ENCODE measurements at places on chromosomes 12 and 14.

DNA sequence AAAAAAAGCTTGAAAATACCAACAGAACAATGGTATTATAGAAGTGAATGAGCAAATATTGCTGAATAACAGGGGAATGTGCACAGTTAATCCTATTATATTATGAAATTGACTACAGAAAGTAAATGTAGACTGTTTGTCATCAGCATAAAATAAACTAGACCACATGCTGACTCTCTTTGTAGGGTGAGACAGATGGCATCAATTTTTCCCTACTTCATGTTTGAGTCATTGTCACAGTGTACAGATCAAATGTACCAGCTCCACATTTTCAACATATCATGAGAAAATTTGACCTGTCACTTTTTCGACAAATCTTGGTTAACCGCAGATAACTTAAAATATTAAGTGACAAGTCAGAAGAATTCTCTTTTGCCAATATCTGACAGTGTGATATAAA, 421.0 kb downstream of the RPL10L start:
- no peak for DNase-seq

- DNase-seq, result no peak
Measured at GRCh38 chr14:24072436-24072835, 1.1 kb downstream of the CPNE6 start.

DNA sequence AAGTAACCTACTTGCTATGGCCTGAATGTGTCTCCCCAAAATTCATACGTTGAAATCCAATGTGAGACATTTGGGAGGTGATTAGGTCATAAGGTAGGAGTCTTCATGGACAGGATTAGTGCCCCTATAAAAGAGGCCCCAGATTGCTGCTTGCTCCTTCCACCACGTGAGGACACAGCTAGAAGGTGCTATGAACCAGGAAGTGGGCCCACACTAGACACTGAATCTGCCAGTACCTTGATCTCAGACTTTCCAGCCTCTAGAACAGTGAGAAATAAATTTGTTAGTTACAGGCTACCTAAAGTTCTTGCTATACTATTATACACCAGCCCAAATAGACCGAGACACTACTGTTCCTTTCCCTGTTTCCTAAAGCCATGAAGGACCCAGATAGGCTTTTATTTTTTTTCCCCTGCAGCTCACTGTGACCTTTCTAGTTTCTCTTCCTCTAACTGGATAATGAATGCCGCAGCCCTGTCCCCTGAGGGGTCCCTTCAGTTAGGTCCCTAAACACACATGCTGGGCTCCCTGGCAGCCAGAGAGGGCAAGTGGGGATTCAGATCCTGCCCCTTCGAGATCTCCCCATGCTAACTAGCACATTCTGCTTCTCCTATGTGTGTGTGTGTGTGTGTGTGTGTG, 19.3 kb downstream of the SLC25A3 start:
- no peak for DNase-seq

DNA sequence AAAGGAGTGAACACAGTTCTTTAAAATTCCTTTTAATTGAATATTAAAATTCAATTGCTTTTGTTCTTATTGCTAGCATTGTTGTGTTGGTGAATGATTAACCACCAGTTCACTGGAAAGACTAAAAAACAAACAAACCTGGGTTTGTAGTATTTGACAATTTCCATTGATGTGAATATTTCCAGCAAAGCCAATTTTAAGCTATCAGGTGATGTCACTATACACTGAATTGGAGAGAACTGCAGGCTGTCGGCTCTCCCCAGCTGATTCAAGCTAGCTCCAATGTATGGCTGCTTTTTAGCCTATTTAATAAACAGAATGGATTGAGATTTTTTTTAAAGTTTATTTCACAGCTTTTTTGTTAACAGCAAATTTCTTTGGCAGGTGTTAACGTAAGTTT, 1753.6 kb upstream of the SEL1L start:
- DNase-seq, result no peak

DNA sequence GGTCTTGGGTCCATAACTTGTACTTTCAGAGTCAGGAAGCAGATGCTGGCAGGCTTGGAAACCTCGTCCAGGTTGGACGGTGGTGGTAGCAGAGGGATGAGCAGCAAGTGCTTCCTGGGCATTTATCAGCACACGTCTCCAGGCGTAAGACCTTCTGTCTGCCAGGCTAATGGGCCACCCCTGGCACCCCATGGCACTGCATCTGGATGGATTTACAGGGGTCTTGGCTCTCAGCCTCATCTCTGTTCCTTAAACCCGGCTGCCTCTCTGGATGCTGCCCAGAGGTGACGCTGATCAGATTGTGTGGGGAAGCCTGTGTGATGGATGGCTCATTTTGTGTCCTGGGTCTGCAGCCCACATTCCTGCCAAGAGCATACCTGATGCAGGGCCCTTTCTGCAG, 145.1 kb downstream of the TSPAN9 start:
- DNase-seq, result no peak

- no peak for DNase-seq
Measured at GRCh38 chr12:119603767-119604166, 10.2 kb downstream of the TMEM233 start.

DNA sequence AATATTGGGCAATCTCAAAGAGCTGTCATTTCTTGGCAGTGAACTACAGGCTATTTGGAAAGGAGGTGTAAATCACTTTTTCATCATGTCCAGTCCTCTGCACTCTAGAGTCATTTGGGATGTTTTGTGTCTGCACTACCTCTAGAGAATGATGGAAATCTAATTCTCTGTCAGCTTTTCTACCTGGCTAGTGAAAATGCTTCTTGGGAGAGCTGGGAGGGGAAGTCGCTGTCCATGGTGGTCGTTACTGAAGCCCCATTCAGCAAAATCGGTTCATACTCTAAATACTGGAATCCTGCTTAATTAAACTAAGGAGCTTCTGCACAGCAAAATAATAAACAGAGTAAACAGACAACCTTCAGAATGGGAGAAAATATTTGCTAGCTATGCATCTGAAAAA, 251.8 kb downstream of the APAF1 start:
- DNase-seq, result no peak

DNA sequence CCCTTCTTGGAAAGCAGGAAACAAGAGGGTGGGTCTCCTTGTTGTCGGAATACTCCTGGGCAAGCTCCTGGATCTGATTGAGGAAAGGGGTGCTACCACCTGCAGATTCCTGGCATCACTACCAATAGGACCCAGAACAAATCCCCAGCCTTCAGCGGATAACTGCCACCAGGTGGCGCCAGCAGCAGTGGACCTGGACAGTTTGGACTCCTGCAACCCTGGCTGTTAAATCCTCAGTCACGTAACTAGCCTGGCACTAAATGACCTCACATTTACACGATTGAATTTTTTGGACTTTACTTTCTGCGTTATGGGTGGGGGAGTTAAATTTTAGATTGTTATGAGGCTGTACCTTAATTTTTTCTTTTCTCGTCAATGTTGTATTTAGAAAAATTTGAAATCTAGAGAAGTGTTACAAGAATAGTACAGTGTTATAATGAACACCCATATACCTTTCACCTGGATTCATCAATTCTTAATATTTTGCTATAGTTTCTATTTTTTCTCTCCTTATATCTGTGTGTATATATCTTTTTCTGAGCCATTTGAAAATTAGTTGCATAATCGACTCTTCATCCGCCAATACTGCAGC, 95.6 kb downstream of the GAS2L3 start:
- peak; percentile 41 for DNase-seq

GRCh38 chr14:58177125-58177524, 22.8 kb upstream of the ACTR10 start:
- no peak for DNase-seq

GRCh38 chr14:63267171-63267570, 51.6 kb downstream of the GPHB5 start:
- no peak for DNase-seq

- no peak for DNase-seq
Measured at GRCh38 chr14:100709289-100710284, 17.1 kb upstream of the DLK1 start.

DNA sequence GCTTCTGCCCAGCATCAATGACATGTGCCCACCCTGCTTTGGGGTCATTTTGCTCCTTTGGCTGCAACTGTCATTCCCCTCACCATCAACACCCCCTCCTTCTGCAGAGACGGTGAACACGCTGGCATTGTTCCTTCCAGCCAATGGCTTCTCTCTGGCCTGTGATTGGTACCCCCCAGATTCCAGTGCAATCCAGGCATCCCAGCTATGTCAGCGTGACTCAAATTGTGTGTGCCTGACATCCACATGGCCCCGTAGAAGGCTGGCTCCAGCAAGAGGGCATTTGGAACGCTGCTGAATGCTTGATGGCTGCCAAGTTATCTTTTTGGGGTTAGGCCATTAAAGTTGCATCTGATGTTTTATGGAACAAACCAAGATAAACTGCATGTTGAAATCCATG, 21.0 kb upstream of the CCND2 start:
- DNase-seq, result no peak

DNA sequence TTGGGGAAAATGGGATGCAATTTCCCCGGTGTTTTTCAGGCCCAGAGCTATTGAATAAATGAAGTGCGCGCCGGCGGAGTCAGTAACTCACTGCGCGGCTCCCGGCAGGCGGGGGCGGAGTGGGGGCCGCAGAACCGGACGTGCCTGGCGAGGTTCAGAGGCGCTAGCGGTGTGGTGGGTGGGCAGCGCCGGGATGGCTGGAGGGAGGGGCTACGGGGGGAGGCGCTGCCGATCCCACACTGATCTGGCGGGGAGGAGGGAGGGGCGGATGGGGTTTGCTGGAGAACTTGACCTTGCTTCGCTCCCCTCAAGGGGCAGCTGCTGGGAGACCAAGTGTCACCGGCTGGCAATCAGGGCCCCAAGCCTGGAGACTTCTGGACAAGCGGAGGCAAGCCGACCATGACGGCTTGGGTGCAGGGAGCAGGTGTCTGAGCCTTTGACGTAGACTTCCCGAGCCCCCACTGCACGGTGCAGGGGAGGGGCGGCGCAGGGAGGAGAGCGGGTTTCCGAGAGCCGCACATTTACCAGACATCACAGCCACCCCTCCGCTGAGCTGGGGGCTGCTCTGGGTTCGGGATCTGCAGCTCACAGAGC, 174.1 kb upstream of the RTL1 start:
- no peak for DNase-seq

DNA sequence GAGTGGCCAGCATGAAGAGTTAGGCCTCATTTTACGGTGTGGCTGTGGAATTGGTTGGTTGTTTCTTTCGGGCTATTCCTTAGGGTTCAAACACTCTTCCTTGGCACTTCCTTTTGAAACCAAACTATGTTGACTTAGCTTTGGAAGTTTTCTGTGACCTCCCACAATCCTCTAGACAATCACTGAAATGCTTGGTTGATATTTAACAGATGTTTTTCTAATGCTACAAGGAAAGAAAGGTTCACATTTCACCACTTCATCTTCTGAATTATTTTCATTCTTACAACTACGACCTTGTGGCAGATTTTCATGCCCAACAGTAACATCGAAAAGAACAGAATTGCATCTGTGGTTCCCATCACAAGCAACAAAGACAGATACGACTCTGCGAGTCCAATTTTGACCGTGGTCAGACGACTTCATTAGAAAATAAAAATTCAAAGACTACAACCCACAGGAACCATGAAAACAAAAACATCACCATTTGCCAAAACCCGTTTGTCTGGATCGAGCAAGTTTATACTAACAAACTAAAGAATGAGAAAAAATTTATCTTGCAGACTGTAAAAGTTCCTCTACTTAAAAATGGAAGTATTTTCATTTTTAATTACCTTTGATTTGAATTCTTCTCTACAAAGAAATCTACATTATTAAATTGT, 16.9 kb downstream of the PRKAB1 start:
- DNase-seq, result no peak

DNA sequence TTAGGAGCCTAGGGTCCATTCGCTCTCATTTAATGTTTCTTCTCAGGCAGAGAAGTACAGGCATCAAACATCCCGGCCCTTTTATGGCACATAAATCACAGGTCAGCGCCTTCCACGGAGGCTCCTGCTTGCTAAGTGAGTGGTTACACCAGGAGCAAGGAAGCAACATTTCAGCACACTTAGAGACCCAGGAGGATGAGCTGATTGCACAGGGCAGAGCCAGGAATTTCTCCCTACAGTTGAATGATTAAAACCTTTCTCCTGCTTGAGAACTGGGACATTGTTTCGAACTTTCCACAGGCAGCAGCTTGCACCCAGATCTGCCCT, 233.4 kb downstream of the SPTSSA start:
- DNase-seq, result no peak

DNA sequence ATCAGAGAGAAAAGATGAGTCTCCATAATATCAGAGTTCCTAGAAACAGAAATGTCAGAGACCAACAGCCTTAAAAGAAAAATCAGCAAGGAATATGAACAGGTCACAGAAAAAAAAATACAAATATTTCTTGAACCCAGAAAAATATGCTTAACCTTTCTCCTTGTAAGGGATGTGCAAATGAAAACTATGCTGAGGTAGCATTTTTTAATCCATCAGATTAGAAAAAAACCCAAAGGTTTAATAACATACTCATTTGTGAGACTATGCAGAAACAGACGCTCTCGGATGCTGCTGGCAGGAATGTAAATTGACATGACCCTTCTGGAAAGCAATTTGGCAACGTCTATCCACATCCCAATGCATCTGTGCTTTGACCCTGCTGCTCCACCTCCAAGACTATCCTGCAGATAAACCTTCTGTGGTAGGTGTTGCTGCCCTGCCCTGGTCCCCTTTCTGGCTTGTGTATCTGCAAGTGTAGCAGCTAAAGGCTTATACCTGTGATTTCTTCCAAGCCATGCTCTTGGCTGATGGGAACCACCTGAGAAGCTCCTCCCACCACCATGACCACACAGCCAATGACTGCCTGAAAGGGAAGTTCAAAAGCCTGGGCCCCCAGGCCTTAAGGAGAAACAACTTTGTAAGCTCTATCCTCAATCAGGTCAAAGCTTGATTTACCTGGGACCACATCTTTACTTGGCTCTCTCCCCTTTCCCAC, 49.4 kb downstream of the LTBP2 start:
- no peak for DNase-seq

DNA sequence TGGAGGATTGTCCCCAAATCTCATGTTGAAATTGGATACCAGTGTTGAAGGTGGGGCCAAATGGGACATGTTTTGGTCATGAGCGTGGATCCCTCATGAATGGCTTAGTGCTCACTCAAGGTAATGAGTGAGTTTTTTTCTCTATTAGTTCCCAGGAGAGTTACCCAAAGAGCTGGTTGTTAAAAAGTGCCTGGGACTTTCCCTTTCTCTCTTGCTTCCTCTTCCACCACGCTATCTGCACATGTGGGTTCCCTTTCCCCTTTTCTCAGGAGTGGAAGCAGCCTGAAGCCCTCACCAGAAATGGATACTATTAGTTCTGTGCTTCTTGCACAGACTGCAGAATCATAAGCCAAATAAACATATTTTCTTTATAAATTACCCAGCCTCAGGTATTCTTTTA, 465.4 kb downstream of the FSCB start:
- DNase-seq, result no peak

- no peak for DNase-seq
Measured at GRCh38 chr12:71768900-71769299, 14.2 kb downstream of the RAB21 start.

DNA sequence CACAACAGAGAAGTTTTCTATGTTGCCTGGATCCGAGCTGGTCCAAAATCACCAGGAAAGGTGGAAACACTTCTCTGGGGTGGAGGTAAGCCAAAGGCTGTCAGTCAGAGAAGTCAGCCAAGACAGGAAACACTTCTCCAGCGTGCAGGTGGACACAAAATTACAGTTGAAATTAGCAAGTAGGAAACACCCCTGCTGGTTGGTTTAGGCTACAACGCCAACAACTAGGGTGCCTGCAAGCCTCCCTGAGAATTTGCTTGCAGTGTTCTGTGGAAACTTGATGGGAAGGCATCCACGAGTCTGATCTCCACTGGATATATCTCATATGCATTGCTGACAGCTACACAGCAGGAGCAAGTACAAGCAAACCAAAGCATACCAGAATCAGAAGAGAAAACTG, 600.5 kb downstream of the RERGL start:
- no peak for DNase-seq

GRCh38 chr12:76010732-76011458, 20.7 kb downstream of the PHLDA1 start:
- DNase-seq, result no peak

Measured in stimulated activated CD4-positive, alpha-beta T cell treated with anti-CD3 and anti-CD28 coated beads, Interleukin-12 subunit alpha, Interleukin-12 subunit beta, amount 100 ng/mL, for 4 hours (primary cell).